Stimulated activated CD8-positive, alpha-beta memory T cell treated with anti-CD3 and anti-CD28 coated beads, Interleukin-7, amount 100 ng/mL, for 24 hours (primary cell): ENCODE measurements at places on chromosomes 3 and 15.

DNA sequence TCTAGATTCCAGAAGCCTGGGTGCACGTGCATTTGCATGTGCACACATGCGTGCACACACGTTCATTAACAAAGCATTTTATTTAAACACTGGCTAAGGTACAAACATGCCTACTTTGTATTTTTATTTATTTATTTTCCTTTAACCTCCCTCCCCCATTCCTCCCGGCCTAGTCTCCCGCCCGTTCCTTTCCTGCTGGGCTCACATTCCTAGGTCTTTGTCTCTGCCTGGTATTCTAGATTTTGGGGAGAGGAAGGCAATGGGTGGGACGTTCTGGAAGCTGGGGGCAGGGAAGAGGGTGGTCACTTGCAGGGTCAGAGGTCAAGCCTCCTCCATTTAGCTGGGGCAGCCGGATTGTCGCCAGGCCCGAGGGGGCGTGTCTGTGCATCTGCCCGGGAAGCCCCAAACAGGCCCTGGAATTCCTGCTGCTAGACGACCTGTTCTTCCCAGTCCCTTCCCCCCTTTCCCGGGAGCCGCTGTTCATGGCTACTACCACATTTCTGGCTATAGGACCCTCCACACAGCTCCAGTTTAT, 51.8 kb downstream of the TRIM71 start:
- DNase-seq: no peak

DNA sequence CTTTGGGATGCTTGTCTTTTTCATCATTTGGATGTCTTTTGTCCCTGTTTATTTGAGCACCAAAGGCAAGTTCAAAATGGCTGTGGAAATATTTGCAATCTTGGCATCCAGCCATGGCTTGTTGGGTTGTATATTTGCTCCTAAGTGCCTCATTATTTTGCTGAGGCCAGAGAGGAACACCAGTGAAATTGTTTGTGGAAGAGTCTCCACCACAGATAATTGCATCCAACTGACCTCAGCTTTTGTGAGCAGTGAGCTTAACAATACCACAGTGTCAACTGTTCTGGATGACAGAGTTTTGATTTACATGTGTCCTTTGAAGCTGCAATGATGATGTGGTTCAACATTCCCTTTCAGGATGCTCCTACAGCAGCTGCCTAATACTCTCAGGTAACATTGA, 83.0 kb upstream of the KCNAB1 start:
- DNase-seq: no peak

DNA sequence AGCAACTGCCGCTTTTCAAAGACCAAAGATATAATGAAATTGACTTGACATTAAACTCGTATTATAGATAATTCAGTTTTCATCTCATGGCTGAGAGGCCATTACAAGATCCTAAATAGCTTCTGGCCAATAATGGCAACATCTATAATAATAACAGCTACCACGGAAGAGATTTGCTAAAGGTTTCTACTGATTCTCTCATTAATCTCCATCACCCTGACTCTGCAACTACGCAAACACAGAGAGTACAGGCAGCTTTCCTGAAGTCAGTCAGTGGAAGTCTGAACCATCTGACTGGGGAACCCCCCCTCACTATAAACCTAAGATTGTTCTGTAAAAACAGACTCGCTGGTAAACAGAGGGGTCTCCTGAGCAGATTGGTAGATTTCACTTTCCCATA, 257.1 kb downstream of the MAGI1 start:
- no peak for DNase-seq

DNA sequence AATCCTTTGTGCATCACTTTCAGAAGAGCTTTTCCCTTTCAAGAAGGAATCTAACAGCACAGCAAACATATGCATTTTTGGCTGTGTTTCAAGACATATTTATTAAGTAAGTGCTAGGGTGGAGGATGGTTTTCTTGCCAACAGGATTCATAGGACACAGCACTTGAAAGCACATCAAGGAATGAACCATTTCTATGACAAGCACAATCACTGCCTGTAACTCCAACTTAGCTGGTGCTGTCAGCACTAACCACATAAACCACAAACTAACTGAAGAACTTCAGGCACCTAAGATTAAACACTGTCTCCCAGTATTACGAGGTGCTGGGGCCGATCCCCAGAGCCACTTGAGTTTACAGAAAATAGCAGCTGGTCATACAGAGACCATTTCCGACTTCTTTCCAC, 35.4 kb upstream of the SPRED1 start:
- no peak for DNase-seq

- DNase-seq: no peak
Observed at GRCh38 chr3:32818970-32819511, 1.2 kb downstream of the TRIM71 start.
